ENCODE measurements at places on chromosomes 3 and 15.

DNA sequence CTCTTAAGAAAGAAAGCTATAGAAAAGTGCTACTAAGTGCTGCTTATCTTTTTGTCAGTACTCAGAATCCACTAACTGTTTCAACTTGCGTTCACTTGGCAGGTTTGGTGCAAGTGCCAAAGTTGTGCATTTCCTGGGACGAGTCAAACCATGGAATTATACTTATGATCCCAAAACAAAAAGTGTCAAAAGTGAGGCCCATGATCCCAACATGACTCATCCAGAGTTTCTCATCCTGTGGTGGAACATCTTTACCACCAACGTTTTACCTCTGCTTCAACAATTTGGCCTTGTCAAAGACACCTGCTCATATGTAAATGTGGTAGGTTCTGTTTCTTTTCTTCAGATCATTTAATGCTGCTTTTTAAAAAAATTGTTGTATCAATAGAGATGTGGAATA is 32.6 kb downstream of the GYG1 start:
- DNase-seq = no peak

DNA sequence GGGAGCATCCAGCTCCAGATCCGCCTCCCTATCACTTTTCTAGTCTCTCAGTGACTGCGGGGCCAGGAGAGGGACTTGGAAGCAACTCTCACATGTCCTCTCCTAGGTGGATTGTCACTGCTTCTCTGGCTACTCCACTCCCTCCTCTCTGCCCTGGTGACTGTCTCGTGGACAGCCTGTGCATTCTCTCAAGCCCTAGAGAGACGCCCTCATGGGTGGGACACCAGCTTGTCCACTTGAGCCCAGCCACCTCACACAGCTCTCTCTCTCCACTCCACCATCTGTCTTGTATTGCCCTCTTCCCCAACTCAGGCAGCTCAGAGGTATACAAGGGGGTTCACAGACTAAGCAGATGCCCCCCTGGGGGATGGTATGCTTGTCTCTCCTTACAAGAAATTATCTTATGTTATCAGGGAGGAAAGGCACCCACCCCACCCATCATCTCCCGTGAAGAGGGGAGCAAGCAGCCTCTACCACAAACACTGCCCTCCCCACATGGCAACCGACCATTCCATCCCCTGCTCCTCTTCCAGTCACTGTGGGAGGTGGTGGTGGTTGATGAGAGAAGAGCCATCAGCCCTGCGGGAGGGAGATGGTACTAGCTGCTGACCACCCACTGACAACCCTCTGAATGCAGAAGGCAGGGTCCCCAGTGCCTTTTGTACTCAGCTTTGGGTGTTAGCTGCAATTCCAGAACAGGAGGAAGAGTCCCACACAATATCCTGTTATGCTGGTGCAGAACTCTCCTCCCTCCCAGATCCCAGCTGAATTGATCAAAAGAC is 15.5 kb upstream of the LOXL1 start:
- no peak for DNase-seq

DNA sequence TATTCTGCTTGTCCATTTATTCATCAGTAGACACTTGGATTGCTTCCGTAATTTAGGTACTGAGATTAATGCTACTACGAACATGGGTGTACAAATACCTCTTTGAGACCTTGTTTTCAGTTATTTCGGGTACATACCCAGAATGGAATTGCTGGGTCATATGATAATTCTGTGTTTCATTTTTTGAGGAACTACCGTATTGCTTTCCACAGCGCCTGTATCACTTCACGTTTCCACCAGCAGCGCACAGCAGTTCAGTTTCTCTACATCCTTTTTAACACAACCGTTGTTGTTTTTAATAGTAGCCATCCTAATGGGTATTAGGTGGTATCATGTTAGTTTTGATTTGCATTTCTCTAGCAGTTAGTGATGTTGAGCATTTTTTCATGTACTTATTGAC is 9.5 kb downstream of the PAK2 start:
- no peak for DNase-seq

DNA sequence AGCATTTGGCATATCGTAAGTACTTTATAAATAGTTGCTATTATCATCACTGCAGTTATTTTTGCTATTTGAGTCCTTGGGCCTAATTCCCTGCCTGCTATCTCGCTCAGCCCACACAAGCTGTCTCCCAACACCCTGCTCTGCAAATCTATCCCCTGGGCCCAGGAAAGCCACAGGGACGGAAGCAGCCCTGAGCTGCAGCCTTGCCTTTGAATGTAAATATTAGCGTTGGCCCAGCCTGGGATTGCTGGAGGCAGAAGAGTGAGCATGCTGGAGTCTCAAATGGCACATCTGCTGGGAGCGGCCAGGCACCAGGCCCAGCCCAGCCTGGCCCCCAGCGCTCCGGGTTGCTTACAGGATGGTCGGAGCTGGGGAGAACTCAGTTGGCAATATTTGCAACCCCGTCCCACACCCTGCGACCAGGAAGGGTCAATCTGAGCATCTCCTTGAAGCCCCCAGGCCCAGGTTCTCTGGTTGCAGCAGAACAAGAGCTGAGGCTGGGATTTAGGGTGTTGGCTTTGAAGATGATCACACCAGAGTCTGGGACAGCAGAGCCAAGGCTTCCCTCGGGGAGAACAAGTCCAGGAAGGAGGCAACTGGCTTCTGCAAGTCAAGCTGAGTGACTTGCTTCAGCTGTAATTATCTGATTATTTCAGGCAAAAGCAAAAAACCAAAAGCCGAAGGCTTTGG is 529.6 kb downstream of the SHQ1 start:
- DNase-seq = no peak

DNA sequence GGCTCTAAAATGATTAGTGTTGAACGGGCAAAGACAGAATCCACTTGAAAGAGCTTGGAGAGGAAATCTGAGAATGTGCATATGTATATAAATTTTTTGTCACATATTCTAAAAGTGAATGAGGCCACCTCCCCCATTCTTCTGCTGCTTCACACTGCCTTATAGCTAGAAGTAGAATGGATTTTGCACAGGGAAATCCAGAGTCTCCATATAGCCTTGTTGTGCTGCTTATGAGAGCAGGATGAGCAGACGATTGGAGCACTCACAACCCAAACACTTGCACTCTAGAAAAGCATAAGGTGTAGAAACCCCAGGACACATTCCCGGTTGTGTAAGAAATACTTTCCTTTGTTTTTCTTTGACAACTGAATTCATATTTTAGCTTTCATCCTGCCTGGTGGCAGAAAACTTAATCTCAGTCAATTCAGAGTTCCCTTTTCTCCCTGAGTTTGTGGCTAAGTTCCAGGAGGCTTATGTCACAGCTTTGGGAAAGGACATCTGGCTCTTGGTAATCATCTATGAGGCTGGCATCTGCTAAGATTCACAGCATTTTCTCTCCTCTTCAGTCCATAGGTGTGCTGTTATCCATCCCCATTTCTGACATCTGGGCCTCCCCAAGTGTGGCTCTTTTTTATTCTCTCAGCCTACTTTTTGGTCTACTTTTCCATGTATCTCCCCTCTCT is 188.4 kb upstream of the PFN2 start:
- peak; percentile 89 for DNase-seq

- DNase-seq = no peak
These were observed 2.9 kb downstream of the ACY1 start for GRCh38 chr3:51986010-51986947.

DNA sequence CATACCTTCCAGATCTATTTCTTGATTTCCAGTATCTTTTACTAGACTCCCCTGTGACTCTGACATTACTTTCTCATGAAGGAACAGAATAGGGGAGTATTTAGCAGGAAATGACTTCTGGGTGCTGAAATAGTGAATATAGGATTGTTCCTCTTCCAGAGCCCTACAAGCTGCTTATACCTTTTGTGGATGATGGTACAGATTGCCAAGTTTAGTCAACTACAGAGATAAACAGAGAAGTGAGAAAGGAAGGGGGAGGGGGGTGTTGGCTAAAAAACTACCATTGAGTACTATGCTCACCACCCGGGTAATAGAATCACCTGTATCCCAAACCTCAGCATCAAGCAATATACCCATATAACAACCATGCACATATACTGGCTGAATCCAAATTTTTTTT is 298.3 kb upstream of the GPR149 start:
- DNase-seq = no peak

GRCh38 chr3:188712248-188712924 is 459.4 kb upstream of the TPRG1 start:
- no peak for DNase-seq

GRCh38 chr3:24264748-24265158 is 229.9 kb downstream of the THRB start:
- peak; percentile 15 for DNase-seq

DNA sequence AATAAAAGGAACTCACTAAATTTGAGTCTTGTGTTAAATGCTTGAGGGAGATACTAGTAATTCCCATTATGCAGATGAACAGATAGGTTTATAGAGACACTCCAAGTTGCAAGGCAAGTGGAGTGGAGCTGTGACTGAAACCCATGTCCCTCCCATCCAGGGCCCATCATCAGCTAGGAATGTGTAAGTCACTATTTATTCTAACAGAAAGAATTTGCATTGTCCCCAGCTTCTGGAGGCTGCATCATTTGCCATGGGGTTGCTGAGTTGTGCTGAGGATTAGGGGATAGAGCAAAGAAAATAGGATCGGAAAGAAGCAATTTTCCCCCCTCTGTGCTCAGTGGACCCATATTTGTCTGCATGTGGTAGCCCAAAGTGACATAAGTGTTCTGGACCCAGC is 197.4 kb upstream of the RGMA start:
- DNase-seq = no peak

DNA sequence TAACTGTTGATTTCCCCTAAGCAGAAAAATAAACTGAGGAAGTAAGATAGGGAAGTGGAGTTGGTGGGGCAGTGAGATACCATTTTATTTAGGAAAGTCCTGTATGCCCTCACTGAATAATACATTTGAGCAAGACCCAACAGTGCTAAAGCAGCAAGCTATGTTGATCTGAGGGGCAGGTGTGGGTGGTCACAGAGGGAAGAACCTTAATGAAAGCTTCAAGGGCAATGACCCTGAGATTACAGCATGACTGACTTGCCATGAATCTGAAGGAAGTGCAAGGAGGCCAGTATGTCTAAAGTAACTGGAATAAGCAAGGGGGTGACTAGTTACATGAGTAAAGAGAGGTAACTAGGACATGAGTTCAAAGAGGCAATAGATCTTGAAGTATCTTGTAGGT is 159.5 kb downstream of the CD47 start:
- no peak for DNase-seq

DNA sequence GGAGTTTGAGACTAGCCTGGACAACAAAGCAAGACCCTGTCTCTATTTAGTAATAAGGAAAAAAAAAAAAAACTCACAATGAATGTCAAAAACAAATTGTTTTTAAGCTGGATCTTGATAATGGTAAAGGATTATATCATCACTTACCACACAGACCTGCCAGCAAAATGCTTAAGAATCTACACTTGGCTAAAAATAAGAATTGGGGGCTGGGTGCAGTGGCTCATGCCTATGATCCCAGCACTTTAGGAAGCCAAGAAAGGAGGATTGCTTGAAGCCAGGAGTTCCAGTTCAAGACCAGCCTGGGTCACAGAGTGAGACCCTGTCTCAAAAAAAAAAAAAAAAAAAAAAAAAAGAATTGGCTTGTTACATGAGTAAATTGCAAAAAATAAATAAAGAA is 31.0 kb downstream of the ACAP2 start:
- no peak for DNase-seq

- DNase-seq = no peak
These were observed 15.3 kb downstream of the DNAJC13 start for GRCh38 chr3:132432639-132433038.

DNA sequence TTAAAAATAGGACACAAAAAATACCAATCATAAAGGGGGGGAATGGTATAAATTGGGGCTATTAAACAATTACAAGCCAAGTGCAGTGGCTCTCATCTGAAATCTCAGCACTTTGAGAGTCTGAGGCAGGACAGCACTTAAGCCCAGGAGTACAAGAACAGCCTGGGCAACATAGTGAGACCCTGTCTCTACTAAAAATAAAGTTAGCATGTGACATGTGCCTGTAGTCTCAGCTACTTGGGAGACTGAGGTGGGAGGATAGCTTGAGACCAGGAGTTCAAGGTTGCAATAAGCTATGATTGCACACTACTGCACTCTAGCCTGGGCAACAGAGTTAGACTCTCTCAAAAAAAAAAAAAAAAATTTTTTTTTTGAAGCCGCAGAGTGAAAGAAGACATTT is 23.8 kb upstream of the GABPB1 start:
- no peak for DNase-seq

DNA sequence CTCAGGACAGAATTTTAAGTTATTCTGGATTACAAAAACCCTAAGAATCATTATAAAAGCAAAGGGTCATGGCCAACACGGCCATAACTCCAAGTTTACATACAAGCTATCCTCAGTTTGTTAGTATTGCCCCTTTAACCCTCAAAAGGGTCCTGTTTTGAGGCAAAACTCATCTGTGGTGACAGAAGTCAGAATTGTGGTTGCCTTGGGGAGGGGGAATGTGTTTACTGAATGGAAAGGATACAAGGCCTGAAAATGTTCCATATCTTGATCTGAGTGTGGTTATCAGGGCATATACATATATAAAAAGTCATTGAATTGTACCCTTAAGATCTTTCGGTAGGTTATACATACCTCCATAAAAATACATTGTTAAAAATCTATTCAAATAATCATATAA is 2.1 kb downstream of the SFMBT1 start:
- DNase-seq = no peak

GRCh38 chr15:71630475-71630809 is 179.9 kb upstream of the NR2E3 start:
- no peak for DNase-seq

GRCh38 chr3:95134693-95135413 is 1072.0 kb downstream of the NSUN3 start:
- no peak for DNase-seq

DNA sequence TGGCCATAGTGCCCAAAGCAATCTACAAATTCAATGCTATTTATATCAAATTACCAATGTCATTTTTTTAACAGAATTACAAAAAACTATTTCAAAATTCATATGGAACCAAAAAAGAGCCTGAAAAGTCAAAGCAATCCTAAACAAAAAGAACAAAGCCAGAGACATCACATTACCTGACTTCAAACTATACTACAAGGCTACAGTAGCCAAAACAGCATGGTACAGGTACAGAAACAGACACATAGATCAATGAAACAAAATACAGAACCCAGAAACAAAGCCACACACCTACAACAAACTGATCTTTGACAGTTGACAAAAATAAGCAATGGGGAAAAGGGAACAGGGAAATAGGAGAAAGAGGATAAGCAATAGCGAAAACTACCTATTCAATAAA is 26.6 kb upstream of the THSD4 start:
- DNase-seq = no peak

- DNase-seq = peak; percentile 26
These were observed 187.1 kb upstream of the PROK2 start for GRCh38 chr3:71972031-71972430.

DNA sequence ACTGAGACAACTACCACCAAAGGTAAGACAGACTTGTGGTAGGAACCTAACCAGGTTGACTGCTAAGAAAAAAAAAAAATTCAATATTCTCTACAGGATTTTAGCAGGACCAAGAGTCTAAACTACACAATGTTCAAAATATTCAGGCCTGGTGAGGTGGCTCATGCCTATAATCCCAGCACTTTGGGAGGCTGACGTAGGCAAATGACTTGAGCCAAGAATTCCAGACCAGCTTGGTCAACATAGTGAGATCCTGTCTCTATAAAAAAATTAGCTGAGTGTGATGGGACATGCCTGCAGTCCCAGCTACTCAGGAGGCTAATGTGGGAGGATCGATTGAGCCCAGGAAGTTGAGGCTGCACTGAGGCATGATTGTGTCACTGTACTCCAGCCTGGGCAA is 341.6 kb upstream of the WNT5A start:
- DNase-seq = no peak
